NCI-H748 treated with DMSO at 0.1 percent for 48 hours (cell line): ENCODE measurements at places on chromosomes 5 and 9.

DNA sequence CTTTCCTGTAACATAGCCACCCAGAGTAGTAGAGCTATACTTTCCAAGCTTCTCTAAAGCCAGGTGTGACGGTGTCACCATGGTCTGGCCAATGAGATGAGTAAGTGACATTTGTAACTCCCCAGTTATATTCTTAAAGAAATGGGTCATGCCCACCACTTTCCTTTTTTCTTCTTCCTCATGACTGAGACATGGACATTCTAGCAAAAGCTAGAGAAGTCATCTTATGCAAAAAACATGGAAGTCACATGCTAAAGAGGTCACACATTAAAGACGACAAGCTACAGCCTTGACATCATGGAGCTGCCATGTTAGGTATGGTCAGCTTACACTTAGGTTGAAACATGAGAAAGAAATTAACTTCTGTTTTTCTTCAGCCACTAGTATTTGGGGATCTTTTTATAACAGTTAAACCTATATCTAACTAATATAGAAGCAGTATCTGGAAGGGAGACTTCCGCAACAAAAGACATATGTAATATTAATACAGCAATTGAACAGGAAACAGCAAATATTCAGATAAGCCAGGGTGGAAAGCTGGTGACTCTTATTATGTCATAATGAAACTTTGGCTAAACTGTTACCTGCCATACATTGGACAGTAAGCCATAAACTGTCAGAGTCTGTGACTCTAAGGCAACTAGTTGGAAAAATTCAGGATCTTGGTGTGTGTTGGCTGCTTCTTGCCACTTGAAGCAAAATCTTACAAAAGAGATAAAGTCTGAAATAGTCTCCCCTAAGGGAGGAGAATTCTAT, 54.7 kb upstream of the SNX2 start:
- no peak for DNase-seq

- DNase-seq: no peak
Measured at GRCh38 chr9:93346231-93347112, 105.0 kb upstream of the FAM120A start.

- no peak for DNase-seq
Measured at GRCh38 chr9:127051881-127052595, 70.4 kb downstream of the ANGPTL2 start.

- DNase-seq: no peak
Measured at GRCh38 chr5:112419164-112419985, at the start of gene EPB41L4A. TSS of gene EPB41L4A (minus strand) at chr5:112419277. CDS start at chr5:112419039, 238 bp downstream.

DNA sequence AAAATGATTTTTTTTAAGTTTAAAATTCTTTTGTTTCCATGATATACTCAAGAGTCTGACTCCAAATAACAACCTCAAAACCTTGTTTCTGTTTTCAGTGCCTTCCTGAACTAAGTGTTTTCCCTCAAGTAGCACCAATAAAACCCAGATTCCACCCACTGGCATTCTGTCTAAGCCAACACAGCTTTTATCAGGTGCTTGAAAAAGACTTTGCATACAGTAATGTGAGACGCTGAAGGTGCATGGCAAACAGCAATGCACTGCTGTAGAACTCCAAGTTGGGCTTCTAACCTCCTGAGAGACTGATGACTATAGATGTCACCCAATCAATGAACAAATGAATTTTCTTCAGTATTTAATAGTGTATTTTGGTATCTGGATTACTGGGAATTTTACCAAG, 95.7 kb downstream of the NFIB start:
- DNase-seq: no peak

DNA sequence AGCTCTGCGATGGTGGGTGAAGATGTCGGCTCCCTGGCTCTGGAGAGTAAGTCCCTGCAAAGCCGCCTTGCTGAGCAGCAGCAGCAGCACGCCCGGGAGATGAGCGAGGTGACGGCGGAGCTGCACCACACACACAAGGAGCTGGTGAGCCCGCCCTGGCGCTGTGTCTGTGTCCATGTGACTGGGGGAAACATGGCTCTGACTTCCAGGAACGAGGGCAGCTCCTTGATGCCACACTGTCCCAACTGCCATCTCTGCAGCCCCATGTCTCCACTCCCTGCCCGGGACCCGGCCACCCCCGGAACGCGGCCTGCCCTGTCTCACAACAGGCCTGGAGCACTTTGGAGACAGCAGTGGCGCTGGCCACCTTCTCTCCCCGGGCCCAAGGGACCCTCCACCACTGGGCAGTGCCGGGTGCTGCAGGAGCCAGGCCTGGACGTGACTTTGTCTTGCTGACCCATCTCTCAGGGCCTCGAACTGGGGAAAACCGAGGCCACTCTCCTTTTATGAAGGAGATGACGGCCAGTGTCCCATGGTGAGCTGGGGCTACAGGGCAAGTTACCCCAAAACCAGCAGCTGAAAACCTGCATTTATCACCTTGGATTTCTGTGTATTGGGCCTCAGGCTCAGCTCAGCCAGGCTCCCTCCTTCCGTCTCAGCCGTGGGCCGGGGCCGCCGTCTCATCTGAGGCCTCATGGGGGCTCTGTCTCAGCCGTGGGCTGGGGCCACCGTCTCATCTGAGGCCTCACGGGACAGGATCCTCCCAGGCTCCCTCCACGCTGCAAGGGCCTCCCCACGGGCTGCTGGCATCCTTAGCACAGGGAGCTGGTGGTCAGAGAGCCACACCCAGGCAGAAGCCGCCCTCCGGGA, 28.6 kb downstream of the CEP72 start:
- no peak for DNase-seq

GRCh38 chr5:116650544-116650943, 75.9 kb upstream of the SEMA6A start:
- DNase-seq: no peak
